Mucosa of descending colon (tissue), 3 donors: ENCODE measurements at places on chromosomes 3 and 15.

DNA sequence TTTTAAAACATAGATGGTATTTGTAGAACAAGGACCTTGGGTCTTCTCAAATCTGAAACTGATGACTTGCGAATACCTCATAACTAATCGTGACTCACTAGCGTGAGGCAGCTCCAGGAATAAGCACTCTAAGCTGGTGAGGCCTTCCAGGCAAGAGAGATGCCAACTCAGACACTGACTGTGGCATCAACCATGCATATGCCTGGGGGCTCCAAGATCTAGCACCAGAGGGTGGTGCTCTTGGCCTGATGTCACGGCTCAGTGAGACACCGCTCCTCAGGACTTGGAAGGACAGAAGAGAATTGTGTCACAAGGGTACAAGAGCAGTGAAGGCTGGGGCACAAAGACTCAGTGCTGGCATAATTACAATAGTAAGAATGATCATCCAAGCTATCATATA, 125.0 kb upstream of the TRIM42 start:
- no peak for DNase-seq

- no peak for DNase-seq
Measured at GRCh38 chr3:99562138-99562537, 76.3 kb upstream of the COL8A1 start.

DNA sequence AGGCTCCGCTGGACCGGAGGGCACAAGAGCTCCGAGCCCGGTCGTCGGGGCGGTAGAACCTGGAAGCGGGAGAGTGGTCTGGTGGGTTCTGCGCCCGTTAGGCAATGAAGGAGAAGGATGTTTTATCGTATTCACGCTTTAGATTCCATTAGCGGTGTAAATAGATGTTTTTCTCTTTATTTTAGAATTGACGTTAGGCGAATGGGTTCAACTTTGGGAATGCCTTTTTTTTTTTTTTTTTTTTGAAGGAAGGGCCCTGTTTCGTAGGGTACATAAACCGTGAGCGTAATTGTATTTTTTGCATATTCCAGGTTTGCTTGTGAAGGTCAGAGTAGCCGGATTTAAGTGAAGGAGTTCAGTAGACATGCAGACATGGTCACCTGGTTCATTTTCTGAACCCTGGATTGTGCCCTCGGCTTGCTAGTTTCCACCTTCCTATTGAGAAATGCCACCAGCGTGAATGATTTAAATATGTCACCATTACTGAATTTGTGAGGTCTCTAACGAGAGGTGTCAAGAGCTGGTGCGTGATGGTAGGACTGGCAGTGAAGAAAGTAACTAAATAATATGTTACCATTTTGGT, 808 bp downstream of the RBM6 start:
- DNase-seq, result no peak

DNA sequence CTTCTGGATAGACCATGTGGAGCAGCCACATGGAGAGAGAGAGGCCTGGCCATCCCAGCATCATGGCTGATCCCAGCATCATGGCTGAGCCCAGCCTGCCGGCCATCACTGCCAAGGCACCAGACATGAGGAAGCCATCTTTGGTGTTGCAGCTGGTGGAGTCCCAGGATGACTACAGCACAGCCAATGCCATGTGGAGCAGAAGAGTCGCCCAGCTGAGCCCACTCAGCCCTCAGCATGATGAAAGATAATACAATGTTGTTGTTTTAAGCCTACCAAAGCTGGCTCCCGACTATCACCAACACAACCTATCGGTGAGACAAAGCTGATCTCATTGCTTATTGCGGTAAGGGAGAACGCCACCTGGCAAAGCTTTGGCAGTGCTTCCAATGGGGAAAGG, 18.4 kb downstream of the HES1 start:
- DNase-seq, result no peak

- DNase-seq, result no peak
Measured at GRCh38 chr3:39000008-39000450, 51.7 kb downstream of the SCN11A start.
